ENCODE measurements at places on chromosomes 7 and 10.
A peak's percentile ranks its signal among the peaks of the same experiment; 100 is the strongest.

- DNase-seq: no peak
Observed at GRCh38 chr10:29621161-29621560, 13.6 kb downstream of the SVIL start.

GRCh38 chr7:79692015-79692414, 238.5 kb upstream of the MAGI2 start:
- DNase-seq: no peak

DNA sequence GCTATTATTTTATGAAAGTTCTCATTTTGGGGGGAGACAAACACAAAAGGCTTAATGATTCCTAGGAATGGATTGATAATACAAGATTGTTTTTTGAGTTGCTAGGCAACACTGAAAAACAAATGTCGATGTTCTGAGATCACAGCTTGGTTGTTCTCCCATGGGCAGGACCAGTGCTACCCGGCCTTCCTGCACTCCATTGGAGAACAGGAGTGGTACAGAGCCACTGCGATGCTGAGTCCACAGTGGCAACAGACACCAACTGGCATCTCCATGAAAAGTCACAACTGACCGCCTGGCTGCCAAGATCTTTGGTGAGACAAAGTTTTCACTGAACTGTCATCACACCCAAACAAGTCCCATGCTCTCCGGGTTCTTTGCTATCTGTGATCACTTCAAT, 68.9 kb upstream of the NMT2 start:
- no peak for DNase-seq

DNA sequence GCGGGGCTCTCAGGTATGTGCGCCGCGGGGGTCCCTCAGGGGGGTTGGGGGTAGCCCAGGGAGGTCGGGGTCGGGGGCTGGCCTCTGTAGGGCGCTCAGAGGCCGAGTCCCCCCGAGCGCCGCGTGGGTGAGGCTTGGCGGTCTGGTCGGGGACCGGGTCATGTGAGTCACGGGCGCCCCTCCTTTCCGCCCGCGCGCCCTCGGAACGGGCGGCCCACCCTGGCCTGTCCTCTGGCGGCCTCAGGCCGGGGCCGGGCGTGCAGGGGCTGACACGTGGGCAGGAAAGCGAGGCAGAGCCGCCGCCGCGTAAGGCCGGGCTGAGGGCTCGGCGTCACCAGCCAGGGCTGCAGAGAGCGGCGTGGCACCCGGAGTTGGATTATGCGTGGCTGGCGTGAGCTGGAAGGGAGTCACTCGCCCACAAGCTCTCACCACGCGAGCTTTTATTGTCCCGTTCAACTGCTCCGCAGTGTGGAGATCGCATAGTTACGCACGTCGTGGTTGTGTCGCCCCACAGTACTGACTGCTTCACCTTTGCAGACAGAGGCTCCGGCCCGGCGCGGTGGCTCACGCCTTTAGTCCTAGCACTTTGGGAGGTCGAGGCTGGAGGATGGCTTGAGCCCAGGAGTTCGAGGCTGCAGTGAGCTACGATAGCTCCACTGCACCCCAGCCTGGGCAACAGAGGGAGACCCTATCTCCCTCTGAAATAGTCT, 385 bp downstream of the SHLD2 start:
- peak; percentile 75 for DNase-seq

GRCh38 chr10:121296378-121296777, 301.9 kb downstream of the FGFR2 start:
- DNase-seq: no peak

GRCh38 chr10:85734791-85735190, 631.8 kb downstream of the GRID1 start:
- no peak for DNase-seq

DNA sequence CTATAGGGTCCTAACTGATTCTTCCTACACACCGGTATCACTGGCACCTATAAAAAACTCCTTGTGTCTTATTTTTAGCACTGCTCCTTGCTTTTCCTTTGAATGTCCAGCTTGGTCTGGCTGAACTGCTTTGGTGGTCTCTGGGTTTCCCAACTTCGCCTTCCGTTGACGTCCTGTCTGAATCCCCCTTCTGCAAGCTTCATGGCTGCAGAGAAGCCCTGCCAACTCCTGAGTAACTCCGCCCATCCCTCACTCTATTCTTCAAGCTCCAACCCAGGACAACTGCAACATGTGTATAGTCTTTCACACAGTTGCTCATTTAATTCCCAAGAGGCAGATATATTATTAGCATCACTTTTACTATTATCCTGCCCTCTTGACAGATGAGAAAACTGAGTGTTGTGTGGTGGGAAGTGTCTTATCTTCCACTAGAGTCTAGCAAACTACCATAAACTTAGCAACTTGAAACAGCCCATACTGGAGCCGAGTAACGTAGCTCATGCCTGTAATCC, 40.9 kb downstream of the MTURN start:
- no peak for DNase-seq

GRCh38 chr7:114405427-114405826, 9.2 kb upstream of the FOXP2 start:
- no peak for DNase-seq

Measured in stimulated activated CD4-positive, alpha-beta T cell treated with anti-CD3 and anti-CD28 coated beads, Interleukin-4, amount 100 ng/mL, for 4 hours (primary cell).